ENCODE measurements at places on chromosomes 4 and X.

DNA sequence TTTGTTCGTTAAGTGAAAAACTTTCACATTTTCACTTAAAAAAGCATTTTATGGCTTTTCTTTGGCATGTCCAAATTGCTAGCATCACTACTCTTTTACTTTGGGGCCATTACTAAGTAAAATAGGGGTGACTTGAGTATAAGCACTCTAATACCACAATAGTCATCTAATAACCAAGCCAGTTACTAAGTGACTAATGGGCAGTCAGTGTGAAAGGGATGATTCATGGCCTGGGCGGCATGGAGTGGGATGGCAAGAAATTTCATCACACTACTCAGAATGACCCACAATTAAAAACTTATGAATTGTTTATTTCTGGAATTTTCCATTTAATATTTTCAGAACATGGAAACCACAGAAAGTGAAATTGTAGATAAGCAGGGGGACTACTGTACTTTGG is 60.9 kb downstream of the BMP15 start:
- DNase-seq: no peak

GRCh38 chr4:87506974-87507701 is 22.0 kb downstream of the SPARCL1 start:
- DNase-seq: no peak

DNA sequence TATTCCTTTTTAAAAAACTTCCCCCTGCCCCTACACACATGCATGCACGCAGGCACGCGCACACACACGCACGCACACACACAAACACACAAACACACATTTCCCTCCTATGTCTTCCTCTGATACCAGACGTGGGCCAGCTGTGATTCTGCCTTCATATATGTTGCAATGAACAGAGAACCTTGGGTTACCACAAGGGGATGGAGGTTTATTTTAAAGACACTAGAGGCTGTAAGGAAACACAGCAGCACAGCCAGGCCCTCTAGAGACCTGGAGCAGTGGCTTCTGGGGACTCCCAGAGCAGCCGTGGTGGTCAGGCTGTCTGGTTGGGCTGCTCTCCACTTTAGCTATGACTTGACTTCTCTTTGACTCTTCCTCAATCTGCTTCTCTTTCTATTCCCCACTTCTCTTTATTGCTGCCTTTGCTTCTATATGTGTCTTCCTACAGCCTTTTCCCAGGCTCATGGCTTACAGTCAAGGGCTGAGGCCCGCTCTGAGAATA is 3.2 kb upstream of the TLR10 start:
- no peak for DNase-seq

GRCh38 chr4:17366496-17366895 is 145.4 kb downstream of the QDPR start:
- DNase-seq: no peak

- no peak for DNase-seq
Measured at GRCh38 chr4:930028-930551, 2.0 kb downstream of the GAK start.

- DNase-seq: no peak
Measured at GRCh38 chr4:6134612-6135220, 65.6 kb downstream of the JAKMIP1 start.
